ENCODE measurements at places on chromosomes 7 and 10. TPM values are rescaled to one million over a fixed set of nuclear protein-coding genes. Genes with fewer than 3 reads are reported as not detected.

The DNTT gene
- total RNA-seq = not detected

The SBDS gene
- 81.7 TPM for total RNA-seq

The MYL10 gene
- 3.8 TPM for total RNA-seq

The ECHDC3 gene
- 15.7 TPM for total RNA-seq

The EMX2 gene
- 5.0 TPM for total RNA-seq

The GRM3 gene
- total RNA-seq = 7.2 TPM

The SLC16A9 gene
- 32.4 TPM for total RNA-seq

The HMX2 gene
- total RNA-seq = not detected

The VWDE gene
- total RNA-seq = 1.4 TPM

The PTN gene
- 162 TPM for total RNA-seq

The POT1 gene
- 74.9 TPM for total RNA-seq

The WBP1L gene
- total RNA-seq = 80.5 TPM

The KCNIP2 gene
- total RNA-seq = 12.5 TPM

The LRMDA gene
- total RNA-seq = 14.8 TPM

The ANKRD2 gene
- 0.55 TPM for total RNA-seq

The IGF2BP3 gene
- 37.9 TPM for total RNA-seq

The CDHR1 gene
- total RNA-seq = 150 TPM

The ABCF2 gene
- 32.5 TPM for total RNA-seq

The AMZ1 gene
- 0.11 TPM for total RNA-seq

The NT5C3A gene
- 53.8 TPM for total RNA-seq

The TMEM139 gene
- 3.6 TPM for total RNA-seq

Data from camera-type eye (tissue), 1 donor.